ENCODE measurements at places on chromosomes 2 and 18.

DNA sequence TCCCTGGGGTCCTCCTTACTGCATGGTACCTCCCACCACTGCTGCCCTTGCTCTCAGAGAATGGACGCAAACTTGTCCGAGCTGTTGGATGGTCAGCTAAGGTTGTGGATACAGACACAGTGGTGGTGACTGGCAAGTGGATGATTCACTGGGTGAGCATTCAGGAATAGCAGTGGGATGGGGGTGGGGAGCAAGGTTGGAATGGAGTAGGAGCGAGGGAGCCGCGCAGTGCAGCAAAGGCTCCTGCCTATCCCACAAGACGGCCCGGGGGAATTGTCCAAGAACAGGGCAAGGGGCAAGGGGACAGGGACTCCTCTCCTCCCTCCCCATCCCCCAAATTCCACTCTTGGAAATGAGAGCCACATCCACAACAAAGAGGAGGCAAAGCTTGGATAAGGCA lies 102.2 kb downstream of the PIEZO2 start:
- no peak for DNase-seq

DNA sequence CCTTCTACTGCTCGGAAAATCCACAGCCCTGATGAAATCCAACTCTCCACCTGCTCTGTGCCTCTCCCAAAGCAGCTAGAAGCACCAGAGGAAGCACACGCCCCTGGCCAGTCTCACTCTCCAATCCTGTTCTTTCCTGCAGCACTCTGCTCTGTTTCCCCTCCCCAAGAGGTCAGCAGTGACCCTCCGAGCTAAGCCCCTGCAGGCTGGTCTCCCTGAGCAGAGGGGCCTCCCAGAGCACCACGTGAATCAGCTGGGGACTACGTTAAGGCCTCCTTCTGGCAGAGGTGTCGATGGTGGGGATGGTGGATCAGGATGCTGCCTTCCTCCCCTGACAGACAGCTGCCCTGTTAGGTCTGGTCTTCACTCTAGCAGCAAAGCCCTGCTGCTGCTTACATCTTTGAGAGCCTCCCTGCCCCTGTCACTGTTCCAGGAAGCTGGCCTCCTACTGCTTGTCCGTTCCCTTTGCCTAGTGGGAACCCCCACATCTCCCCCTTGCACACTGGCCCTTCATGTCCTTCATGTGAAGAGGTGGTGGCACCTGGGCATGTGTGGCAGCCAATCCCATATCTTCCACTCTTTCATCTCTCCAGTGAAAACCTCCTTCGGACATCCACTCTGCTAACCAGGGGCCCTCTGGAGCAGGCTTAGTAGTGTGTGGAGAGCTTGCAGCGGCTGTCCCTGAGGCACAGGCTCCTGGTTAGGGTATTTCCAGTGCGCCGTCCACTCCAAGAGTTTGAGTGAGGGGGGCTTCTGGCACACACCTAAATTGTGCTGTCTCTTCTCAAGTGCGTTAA lies 307.5 kb upstream of the HS6ST1 start:
- no peak for DNase-seq

GRCh38 chr2:117086174-117086942 lies 728.1 kb upstream of the DDX18 start:
- DNase-seq = no peak

DNA sequence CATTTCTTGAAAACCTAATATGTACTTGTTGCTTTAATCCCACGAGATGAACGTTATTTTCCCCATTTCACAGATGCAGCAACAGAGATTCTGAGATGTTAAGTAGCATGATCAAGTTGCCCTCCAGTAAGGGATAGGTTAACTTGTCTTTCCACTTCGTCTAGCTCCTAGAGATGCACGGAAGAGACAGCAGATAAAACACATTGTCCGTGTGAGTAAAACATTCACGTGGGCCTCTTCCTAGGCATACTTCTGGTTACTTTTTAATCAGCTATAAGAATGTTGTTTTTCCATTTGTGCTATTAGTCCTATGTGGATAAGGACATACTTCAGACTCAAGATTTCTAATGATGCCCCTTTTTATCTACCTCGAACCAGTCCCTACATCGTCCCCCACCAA lies 1.2 kb upstream of the ARHGAP28 start:
- no peak for DNase-seq

DNA sequence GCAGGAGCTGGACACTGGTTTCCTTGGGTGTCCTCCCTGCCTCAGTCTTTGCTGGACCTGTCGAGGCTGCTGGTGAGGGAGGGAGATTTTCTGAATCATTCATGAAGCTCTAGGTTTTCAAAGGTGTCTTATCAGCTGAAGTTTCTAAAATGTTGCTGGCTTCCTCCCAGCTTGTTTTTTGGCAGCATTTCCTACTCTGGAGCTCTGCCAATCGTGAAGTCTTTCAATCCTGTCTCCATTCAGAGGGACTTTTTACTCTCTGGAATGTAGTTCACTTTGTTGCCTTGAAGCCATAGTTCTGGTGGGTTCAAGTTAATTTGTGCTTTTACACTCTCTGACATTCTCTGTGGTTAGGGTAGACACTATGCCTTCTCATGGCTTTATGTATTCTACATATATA lies 23.9 kb downstream of the SNTG2 start:
- no peak for DNase-seq

- DNase-seq = no peak
Measured at GRCh38 chr2:188596054-188596453, 304.4 kb downstream of the GULP1 start.

DNA sequence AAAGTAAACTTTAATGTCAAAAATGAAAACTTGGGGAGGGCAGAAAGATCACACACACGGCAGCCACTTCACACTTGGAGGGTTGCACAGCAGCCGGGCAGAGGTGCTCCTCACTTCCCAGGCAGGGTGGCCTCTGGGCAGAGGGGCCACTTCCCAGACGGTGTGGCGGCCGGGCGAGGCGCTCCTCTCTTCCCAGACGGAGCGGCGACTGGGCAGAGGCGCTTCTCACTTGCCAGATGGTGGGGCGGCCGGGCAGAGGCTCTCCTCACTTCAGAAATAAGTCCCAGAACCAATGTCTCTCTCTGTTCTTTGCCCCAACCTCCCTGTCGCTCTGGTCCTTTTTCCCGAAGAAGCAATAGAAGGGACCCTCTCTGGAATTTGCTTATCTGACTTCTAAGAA lies 65.7 kb upstream of the LRPPRC start:
- no peak for DNase-seq

DNA sequence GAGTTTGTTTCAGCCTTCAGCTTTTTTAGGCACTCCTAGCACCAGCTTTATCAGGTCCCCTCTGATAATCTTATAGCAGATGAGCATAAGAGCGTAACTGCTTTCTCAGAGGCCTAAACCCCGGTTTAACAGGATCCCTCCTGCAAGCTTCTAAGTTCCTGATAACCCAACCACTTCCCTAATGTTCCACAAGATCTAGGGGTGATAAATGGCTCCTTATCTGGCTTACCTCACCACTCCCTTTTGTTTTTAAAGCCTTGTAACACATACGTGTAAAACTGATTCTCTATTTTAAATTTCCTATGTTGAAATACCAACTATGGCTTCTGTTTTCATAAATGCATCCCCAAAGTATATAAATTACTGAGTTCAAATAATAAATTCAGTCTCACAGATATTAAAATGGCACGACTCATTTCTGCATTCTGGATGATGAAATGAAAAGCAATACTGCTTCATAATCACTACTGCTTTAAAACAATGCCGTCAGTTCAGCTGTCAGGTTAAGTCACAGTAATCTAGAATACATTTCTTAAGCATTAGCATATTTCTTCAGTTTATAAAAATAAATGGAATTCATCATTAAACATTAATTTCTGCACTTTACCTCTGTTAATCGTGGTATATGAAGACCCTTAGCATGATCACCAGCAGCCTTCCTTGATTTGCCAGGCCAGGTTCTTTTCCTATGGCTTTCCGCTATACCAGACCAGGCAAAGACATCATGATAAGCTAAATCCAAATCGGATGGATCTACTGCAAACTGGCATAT lies 126.3 kb downstream of the C2orf74 start:
- peak; percentile 91 for DNase-seq

GRCh38 chr2:31337860-31338259 lies 76.7 kb downstream of the XDH start:
- DNase-seq = no peak

- no peak for DNase-seq
Measured at GRCh38 chr2:183038341-183039300, at the start of gene NCKAP1. NCKAP1 (minus strand) TSS chr2:183038457; CDS start chr2:183038099, 358 bp downstream.

DNA sequence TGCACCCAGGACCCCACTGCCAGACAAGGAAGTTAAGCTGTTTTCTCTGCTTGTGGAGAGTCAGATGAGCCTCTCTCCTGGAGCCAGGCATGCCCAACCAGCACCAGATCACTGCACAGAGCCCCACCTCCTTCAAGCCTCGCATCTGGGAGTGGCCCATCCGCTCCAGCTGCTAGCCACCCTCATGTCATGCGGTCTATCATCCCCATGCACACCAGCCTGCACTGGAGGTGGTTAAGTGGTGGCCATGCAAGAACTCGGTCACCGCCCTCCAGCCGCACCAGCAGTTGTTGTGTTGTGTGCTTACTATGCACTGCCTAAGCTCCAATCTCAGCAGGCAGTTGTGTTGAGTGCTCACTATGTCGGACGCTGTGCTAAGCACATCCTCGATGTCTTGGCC lies 177.9 kb upstream of the SLC14A2 start:
- no peak for DNase-seq

- no peak for DNase-seq
Measured at GRCh38 chr18:11775436-11776174, 75.6 kb upstream of the CHMP1B start.

DNA sequence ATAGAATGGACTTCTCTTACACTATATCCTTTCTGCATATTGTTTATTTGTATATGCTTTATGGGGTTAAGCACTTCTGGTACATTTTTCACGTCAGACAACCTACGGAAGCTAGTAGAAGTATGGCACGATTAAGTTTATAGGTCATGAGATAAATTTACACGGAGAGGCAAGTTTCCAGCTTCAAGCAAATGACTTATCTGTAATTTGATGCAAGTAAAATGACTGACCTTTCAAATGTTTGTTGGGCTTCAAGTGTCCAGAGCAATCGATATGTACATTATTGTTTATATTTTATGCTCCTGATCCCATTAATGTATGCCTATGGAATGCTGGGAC lies 97.5 kb upstream of the EFEMP1 start:
- no peak for DNase-seq

- no peak for DNase-seq
Measured at GRCh38 chr2:240794178-240794721, 25.8 kb downstream of the KIF1A start.

DNA sequence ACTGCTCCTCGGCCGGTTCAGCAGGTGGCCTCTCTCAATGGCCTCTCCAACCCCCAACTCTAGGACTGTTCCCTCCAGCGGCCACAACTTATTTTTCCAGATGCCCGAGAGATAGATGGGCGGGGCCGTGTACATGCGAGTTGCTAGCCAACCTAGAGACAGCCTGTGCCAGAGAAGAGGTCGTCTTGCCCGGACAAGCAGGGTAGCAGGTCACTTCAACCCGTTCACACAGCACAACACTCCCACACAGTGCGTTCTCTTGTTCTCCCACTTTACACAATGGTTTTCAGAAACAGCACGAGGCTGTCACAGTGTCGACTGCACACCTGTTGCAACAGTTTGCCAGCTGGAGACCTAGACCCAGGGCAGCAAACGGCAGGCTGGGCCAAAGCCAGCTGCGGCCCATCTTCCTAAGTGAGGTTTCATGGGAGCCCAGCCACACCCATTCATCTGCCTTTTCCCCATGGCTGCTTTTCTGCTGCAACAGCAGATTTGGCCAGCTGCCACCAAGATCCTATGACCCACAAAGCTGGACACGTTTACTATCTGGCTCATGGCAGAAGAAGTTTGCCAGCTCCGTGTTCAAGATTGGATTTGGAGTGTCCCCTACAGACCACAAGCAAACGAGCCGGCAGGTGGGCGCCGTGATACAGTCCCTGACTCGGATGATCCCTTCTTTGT lies 7.3 kb upstream of the PRLH start:
- DNase-seq = no peak

- no peak for DNase-seq
Measured at GRCh38 chr2:241797441-241798080, 11.4 kb upstream of the NEU4 start.

- DNase-seq = no peak
Measured at GRCh38 chr2:225122583-225123486, 80.6 kb upstream of the DOCK10 start.

DNA sequence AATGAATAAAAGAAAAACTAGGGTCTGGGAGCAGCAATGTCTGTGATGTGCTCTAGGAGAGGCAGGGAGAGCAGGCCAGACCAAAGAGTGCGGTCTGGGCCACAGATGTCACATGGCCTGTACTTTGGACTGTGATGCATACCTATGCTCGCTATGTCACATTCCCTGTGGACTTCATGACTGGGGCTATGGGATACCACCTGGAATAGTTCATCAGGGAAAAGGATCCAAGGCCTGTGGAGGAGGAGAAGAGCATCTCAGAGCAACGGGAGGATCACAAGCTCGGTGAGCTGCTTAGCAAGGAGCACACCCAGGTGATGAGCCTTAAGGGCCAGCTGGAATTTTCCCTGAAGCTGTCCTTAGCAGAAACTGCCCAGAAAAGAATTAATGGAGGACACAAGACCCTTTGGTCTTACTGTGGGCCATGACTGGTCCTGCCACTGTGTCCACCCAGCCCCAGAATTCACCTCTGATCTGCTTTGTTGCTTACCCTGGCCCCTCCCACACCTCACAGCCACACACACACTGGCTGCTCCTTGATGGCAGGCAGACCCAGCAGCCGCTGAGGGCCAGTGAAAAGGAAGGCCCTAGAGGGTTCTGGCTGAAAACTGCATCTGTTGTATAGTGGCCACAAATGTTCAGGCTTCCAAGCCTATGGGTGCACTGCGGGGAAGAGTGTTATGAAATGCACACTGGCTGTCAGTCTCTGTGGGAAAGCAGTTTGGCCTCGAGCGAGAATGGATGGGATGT lies 25.3 kb upstream of the GCC2 start:
- no peak for DNase-seq

DNA sequence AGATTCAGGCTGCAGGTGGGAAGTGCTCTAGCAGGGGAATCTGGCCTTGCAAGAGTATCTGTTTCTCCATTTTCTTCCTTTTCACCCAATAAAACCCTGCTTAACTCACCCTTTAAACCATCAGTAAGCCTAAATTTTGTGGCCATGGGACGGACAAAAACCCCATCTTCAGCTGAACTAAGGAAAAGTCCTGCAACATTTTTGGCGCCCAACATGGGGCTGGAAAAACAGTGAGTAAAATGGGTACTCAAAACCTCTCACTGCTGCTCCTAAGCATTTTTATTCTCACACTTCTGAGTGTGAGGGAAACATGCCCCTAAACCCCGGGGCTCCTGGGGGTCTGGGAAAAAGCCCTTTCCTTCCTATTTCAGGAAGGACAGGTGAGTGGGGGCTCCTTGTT lies 414.3 kb downstream of the ZNF804A start:
- DNase-seq = no peak
